ENCODE measurements at places on chromosomes 2 and 18.

GRCh38 chr2:186496401-186496800 is 10.3 kb downstream of the ZC3H15 start:
- DNase-seq: no peak

GRCh38 chr18:26017929-26018328 is 72.5 kb downstream of the SS18 start:
- no peak for DNase-seq

- no peak for DNase-seq
Observed at GRCh38 chr18:38948436-38948835, 1382.8 kb upstream of the CELF4 start.

GRCh38 chr2:16429431-16430145 is 236.0 kb downstream of the CYRIA start:
- DNase-seq: no peak

DNA sequence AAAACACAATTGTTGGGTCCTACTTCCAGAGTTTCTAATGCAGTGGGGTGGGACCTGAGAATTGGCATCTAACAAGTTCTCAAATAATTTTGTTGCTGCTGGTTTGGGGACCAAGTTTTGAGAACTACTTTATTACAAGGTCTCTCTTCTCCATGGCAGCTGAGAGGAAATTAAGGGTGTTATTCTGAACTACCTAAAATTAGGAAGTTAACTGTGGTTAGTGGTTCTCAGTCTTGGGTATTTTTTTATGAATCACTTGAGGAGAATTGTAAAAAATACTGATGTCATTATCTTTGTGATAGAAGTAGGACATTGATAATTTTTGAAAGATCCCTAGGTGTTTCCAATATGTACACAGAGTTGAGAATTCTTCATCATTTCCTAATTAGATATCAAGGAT is 210.2 kb downstream of the MC4R start:
- DNase-seq: no peak

DNA sequence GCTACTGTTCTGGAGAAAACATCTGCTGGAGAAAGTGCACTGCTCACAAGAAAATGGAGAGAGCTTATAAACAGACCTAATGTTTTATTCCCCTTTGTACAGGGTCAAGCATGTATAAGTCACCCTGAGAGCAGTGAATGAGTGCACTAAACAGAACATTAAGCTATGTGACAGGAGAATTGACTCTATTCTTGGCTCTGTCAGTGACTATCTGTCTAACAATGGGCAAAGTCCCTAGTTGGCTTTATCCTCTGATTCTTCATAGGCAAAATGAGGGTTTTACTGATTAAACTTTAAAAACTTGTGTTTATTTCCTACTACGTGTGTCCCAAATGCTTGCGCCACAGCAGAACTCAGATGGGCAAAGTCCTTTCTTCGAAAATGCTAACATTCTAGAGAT is 655.1 kb upstream of the SLC39A10 start:
- DNase-seq: no peak

DNA sequence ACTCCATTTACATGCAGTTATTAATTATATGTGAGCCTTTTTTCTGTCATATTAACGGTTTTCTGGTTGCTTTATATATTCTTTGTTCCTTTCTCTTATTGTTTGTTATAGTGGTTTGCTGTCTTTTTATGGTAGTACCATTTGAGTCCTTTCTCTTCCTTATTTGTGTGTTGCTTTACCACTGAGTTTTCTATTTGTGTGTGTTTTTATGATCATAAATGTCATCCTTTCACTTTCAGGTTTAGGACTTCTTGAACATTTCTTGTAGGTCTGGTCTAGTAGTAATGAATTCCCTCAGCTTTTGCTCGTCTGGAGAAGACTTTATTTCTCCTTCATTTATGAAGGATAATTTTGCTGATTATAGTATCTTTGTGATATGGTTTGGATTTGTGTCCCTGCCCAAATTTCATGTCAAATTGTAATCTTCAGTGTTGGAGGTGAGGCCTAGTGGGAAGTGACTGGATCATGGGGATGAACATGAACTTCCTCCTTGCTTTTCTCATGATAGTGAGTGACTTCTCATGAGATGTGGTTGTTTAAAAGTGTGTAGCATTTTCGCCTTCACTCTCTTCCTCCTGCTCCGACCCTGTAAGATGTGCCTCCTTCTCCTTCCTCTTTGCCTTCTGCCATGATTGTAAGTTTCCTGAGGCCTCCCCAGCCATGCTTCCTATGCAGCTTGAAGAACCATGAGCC is 11.5 kb downstream of the GCC2 start:
- no peak for DNase-seq

GRCh38 chr2:181780657-181781056 is 100.3 kb upstream of the NEUROD1 start:
- no peak for DNase-seq

GRCh38 chr2:159186462-159186861 is 100.0 kb downstream of the WDSUB1 start:
- DNase-seq: no peak

DNA sequence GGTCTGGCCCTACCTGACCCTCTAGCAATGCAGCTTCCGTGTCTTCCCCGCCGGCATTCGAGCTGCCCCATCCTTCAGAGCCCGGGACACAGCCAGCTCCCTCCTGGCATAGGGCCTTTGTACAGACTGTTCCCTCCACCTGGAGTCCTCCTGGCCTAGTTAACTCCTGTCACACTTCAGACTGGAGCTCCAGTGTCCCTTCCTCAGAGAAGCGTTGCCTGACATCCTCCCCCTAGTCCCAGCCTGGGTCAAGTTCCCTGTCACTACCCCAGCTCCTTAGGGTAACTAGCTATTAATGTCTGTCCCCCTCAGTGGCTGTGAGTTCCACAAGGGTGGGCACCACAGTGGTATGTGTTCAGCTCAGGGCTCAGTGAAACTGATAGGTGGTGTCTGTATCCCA is 45.5 kb upstream of the LOXHD1 start:
- DNase-seq: no peak

DNA sequence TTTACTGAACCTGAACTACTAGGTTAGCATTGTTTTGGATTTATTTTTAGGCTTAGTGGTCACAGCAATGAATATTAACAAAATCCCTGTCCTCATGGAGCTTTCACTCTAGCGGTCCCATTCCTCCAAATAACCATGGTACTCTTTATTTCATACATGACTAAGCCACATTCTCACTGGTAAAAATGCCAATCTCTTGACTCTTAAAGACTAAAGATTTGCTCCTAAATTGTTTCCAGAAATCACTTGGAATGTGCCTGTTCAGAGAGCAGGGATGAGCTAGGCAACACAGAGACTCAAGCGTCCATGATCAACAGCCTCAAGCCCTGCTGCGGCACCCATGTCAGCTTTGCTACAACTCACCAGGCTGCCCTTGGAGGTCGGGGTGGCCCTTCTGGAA is 13.5 kb downstream of the LMAN1 start:
- no peak for DNase-seq

DNA sequence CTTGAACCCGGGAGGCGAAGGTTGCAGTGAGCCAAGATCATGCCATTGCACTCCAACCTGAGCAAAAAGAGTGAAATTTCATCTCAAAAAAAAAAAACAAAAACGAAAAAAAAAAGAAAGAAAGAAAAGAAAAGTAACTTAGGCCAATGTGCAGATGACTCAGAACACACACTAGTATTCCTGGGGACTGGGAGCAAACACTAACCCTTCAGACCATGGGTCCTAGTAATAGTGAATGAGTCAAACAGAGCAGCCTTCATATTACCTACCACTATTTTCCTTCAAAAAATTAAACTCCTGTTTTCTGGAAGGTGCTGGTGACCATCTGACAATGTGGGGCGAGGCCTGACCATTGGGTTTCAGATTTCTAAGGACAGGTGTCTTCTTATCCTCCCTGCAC is 253.4 kb downstream of the PIEZO2 start:
- DNase-seq: no peak

DNA sequence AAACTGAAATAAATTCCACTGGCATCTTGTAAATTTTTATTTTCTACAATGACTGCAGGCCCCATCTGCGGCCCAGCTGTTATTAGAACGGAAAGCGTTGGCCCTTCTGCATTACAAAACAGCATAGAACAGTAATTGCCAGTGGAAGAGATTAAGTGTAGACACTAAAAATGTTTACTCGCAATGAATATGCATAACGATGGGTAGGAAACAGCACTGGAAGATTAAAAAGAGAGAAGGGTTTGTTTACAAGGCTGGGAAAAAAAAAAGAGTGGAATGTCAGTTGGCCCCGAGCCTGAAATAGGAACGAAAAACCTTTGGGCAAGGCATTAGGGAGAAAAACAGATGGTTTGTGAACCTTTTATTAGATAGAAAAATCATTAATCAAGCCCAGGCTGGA is 275.9 kb upstream of the TCF4 start:
- DNase-seq: no peak

GRCh38 chr2:75517547-75518230 is 43.0 kb downstream of the EVA1A start:
- DNase-seq: no peak

- DNase-seq: no peak
Observed at GRCh38 chr2:10385501-10385900, 62.6 kb downstream of the ODC1 start.

- DNase-seq: no peak
Observed at GRCh38 chr2:175490360-175490791, 308.9 kb upstream of the ATP5MC3 start.

DNA sequence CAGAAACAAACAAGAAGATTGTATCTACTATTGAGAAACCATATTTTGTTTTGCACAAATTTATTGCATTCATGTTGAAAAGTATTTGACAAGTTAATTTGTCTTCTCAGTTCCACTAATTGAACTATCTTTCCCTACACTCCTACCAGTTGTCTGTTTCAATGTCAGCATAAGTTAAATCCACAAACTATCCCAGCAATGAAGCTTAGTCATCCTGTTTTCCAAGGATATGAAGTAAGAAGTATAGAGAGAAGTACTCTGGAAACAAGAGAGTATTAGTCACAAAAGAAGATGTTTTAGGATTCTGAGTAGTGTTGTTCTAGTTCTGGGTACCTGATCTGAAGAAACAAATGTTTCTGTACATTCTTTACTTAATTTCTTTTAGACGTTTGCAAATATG is 261.6 kb upstream of the ZNF804A start:
- no peak for DNase-seq

DNA sequence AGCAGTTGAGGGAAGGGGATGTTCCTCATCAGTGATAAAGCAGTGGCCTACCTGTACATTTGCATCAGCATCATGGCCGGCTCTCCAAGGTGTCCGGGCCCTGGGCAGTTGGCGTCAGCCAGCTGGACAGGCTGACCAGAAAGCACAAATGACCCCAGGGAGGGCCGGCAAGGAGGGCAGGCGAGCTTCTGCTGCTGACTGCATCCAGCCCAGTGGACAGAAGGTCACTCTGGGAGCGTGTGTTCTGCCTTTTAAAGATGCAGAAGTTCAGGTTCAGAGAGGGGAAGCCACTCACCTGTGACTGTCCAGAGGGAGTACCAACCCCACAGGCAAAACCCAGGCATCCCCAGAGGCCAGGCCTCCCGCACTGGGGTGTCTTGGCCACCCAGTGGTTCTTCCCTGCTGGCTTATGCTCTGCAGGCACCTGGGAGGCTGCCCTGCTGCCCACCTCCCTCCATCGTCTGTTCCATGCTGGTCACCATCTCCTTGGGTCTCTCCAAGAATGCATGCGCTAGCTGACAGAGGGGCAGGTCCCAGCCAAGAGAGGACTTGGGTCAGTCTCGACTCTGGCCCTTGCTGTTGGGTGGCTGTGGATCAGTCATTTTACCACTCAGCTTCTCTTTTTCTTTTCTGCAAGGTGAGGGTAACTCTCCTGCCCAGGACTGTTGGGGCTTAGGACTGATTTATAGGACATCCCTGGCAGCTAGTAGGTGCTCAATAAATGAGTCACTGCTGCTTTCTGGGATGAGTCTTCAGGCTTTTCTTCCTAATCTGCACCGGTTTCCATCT is 89.9 kb downstream of the INHBB start:
- no peak for DNase-seq

- DNase-seq: no peak
Observed at GRCh38 chr18:37274309-37275236, 291.0 kb downstream of the CELF4 start.

- peak; percentile 53 for DNase-seq
Observed at GRCh38 chr2:7427293-7428060, 510.3 kb downstream of the RNF144A start.

DNA sequence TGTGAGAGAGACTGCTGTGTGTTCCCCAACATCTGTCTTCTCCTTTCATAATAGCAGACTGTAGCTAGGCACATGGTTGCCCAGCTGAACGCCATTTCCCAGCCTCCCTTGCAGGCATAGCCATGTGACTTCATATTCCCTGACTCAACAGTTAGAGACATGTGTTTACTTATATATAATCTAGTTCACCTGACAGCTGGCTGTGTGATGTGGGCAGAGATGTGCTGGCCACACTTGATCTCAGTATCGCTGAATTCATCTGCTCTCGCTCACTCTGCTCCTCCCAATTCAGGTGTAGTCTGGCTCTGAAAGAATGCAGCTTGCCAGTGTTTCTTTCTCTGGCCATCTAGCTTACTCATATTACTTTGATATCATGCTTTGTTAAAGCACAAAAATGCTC is 52.3 kb upstream of the SEC11C start:
- DNase-seq: no peak

GRCh38 chr18:62345909-62346308 is 20.8 kb downstream of the TNFRSF11A start:
- DNase-seq: no peak

DNA sequence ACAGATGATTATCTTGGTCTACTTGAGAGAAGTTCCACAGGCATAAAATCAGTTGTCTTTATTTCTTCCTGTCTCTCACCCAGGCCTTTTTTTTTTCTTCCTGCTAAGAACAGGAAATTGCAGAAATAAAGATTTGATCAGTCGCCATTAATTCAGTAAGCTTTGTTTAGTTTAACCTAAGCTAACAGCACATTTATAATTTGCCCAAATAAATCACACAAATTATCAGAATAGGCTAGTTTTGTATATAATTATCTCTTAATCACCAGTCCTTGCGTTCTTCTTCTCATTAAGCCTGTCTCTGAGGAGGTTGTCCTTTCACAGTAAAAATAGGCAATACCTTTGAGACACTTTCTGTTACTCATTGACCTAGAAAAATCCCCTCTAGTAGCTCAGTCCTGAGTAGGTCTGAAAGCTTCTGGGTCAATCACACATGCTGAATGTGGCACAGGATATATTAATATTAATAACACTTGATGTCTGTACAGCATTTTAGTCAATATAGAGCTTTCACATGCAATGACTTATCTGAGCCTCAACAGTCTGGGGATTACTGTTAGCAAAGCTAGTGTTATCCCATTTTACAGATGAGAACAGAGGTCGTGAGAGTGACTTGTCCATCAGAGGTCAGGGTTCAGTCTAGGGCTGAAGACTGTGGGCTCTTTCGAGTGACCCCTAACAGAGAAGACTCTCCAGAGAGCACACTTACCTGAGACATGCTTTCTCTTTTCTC is 11.2 kb upstream of the STK17B start:
- no peak for DNase-seq

GRCh38 chr2:173764094-173764493 is 201.1 kb downstream of the SP3 start:
- no peak for DNase-seq

GRCh38 chr18:48404716-48405507 is 4.3 kb downstream of the ZBTB7C start:
- DNase-seq: no peak

- DNase-seq: no peak
Observed at GRCh38 chr18:64966667-64967066, 784.1 kb upstream of the CDH7 start.

GRCh38 chr2:207767461-207768167 is 2.1 kb downstream of the FZD5 start:
- no peak for DNase-seq

GRCh38 chr18:11324956-11325882 is 175.8 kb upstream of the PIEZO2 start:
- DNase-seq: no peak

Data from stimulated activated CD4-positive, alpha-beta T cell treated with anti-CD3 and anti-CD28 coated beads, Interleukin-4, amount 100 ng/mL, for 24 hours (primary cell).